ENCODE measurements at places on chromosomes 13 and 19.

DNA sequence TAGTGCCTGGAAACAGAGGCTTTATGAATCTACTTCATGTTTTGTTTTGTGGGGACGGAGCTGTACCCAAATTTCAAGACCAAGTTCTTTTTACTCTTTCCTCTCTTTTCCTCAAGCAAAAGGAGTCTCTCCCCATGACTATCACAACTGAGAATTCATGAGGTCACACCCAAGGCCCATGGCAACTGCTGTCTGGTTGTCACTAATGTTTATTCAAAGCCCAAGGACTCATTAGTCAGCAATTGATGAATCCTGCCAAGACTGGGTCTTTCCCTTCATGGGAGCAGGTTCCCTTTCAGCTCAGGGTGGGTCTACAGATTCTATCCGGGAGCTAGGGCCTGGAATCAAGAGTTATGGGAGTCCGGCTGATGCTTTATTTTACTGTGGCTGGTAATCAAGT lies 441.5 kb upstream of the PCDH20 start:
- DNase-seq: no peak

DNA sequence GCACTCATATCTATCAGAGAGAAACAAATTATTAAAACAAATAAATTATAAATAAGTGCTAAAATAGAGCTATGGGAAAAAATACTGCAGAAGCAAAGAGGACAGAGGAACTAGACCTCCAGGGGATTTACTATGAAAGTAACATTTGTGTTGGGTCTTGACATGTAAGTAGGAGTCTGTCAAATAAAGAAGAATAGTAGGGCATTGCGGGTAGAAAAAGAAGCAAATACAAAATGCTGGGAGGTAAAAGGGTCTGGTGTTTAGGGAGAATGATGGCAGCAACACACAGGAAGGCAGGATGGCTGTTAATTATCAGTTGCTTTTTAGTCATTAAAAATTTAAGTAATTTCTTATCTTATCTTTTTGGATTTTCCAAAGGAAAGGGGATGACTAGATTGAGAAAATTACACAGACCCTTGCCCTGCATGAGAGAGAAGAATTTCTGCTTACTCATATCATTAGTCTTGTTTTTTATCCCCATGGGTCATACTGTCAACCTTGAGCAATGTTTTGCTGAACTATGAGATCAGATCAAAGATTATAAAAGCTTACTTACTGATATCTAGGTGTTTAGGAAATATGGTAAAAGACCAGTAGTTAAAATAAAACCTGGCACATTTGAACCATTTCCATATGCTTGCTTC lies 472.7 kb downstream of the DIAPH3 start:
- no peak for DNase-seq

DNA sequence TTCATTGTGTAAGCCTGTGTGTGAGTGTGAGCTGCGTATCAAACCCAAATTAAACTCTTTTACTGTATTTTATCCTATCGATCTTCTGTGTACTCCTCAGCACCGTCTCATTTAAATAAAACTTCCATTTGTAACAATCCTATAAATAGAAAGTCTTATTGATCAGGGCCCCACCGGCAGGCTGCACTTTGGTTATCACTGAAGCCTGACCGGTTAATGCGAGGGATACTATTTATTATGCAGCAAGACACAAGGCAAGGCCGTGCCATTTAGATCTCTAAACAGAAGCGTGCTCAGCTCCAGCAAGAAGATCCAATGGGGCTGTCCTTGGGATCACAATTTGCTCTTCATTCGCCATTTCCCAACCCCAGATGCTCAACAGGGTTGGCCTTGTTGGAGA lies 252.6 kb upstream of the TSHZ3 start:
- no peak for DNase-seq

DNA sequence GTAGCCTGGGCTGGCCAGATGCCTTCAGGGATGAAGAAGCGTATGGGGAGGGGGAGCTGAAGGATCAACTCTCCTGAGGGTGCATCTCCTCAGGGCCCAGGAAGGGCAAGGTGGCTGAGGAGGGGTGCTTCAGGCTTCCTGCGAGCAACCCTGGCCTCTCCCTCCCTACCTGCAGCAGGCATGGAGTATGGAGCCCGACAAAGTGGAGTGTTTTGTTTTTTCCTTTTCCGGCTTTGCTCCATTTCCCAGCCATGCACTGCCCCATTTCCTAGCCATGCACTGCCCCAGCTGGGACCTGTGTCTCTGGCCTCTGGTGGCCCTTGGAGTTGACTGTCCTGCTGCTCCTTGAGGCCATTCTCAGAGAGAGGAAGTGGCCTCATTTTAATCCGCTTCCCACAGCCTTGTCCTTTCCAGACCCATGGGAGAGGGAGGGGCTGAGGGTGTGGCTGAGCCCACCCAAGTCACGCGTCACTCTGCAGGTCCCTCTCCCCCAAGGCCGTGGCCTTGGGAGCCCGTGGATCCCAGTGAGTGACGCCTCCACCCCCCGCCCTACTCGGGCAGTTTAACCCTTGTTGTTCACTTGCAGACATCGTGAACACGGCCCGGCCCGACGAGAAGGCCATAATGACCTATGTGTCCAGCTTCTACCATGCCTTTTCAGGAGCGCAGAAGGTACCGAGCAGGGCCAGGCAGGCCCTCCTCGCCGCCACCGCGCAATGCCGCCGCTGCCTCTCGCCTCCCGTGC lies 34.4 kb downstream of the CAPN12 start:
- no peak for DNase-seq

- no peak for DNase-seq
These were observed 38.4 kb upstream of the RCBTB2 start for GRCh38 chr13:48571126-48571913.

- no peak for DNase-seq
These were observed 94.7 kb upstream of the RAP2A start for GRCh38 chr13:97339019-97339987.

DNA sequence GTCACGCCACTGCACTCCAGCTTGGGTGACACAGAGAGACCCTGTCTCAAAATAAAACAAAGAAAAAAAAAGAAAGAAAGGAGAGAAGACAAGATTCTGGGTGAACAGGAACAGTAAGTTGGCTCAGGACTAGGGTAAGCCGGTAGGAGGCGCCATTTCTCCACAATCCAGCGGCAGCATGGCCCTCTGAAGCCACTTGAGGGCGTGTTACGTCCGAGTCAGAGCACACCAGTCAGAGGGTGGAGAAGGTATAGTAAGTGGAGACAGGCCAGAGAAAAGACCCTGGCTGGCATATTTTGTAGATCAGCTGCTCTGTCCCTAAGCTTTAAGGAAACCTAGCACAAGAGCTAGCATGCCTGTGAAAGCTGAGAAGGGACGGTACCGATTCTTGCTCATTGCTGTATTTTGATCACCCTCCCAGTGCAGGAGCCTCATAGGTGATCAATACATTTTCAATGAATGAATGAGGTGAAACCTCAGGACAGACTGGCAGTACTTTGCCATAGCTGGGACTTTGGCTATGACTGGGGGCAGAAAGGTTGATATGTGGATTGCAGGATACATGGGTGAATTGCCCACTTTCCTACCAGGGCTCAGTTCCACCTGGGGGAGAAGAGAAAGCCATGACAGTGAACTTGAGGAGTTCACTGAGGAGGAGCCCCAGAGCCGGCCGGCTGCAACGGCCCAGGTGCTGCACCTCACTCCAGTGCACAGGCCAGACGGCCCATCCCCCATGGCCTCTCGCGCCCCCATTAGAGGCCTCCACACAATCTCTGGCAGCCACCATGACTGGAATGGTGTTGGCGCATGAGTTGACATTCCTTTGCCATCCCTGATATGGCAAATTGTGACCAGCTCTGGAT lies 23.5 kb downstream of the POU2F2 start:
- DNase-seq: no peak

- DNase-seq: no peak
These were observed 89.6 kb downstream of the LMO7 start for GRCh38 chr13:75725736-75726135.

- DNase-seq: no peak
These were observed 18.7 kb upstream of the CEACAM1 start for GRCh38 chr19:42546831-42547500.

- no peak for DNase-seq
These were observed 6.5 kb downstream of the MEIOSIN start for GRCh38 chr19:45739498-45740439.

GRCh38 chr13:113539176-113539575 lies 45.4 kb upstream of the TFDP1 start:
- no peak for DNase-seq

- no peak for DNase-seq
These were observed 28.6 kb downstream of the ZNF557 start for GRCh38 chr19:7098096-7098495.

DNA sequence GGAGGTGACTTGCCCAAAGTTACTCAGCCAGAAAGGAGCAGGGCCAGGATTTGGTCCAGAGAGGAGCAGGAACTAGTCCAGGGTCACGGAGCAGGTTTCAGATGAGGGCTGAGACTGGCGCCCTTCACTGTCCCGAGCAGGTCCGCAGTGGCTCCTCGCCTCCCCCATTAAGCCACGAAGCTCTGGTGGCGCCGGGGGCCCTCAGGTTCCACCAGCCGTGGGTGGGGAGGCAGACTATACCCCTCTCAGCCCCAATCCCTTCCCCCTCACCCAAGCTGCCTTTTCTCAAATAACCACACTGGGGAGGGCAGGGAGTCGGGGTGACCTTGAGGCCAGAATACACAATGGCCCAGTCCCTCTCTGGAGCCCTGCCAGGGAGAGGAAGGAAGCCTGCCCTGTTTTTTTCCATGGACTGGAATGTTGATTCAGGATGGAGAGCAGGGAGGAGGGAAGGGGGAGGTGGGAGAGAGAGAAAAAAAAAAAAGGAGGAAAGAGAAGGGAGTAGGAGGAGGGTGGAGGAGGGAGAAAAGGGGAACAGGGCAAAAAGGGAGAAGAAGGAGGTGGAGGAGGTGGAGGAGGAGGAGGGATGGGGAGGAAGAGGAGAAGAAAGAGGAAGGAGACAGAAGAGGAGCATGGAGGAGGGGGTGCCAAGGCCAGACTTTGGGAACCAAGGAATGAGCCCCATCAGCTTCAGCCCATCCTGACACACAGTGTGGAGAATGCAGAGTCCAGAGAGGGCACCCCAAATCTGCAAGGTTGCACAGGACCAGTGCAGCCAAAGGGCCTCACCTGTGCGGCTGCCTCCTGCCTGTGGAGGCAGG lies 19.7 kb downstream of the CEACAM16 start:
- peak; percentile 80 for DNase-seq

GRCh38 chr13:82661126-82661525 lies 1221.1 kb downstream of the SLITRK1 start:
- no peak for DNase-seq

DNA sequence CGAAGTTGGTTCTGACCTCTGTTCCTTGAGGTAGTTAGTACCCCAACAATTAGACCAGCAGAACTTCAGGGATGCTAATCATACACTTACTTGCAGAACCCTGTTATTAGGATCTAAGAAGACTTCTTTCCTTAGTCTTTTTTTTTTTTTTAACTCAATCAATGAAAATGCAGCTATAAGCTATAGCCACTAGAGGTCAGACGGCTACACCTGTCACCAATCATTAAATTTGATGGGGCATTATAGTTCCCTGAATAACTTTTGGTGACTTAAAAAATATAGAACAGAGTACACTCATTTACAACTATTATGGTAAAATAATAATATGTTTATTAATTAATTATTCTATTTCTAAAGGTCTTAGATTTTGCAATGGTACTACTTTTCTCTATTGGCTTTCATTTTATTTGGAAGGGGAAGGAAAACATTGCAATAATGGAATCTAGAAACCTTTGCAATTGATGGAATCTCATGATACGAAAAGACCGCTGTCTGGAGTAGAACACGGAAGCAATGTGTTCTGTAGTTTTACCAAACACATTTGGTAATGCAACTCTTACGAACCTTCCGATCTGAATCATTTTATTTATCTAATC lies 483.2 kb downstream of the DIAPH3 start:
- no peak for DNase-seq

DNA sequence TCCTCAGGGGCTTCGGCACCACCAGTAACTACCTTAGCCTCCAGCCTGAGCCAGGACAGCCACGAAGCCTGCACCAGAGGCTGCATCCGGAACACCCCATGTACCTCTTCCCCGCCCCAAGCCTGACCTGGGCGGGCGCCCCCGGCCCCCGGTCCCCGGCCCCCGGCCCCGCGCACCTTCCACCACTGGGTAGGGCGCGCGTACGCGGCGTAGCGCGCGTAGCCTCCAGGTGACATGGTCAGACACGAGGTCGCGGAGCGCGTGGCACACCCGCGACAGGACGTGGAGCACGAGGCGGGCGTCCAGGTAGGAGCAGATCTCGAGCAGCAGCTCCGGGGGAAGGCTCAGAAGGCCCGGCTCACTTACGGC lies 450 bp downstream of the FBXW9 start:
- no peak for DNase-seq

DNA sequence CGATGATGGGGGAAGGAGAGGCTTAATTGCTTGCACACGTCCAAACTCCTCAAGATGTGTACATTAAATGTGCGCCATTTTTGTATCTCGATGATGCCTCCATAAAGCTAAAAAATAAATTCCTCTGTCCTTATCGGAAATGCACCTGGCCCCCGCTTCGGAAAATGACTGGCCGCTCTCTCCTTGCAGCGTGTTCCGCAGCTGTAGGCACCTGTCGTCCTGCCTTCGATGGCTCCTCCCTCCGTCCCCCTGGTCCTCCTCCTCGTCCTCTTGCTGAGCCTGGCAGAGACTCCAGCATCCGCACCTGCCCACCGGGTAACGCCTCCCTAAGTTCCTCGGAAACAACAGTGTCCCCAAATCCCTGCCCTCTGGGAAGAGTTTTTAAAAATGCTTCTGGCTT lies 1.1 kb downstream of the GALP start:
- no peak for DNase-seq

- DNase-seq: no peak
These were observed 2.4 kb upstream of the CYTH2 start for GRCh38 chr19:48466561-48467325.

DNA sequence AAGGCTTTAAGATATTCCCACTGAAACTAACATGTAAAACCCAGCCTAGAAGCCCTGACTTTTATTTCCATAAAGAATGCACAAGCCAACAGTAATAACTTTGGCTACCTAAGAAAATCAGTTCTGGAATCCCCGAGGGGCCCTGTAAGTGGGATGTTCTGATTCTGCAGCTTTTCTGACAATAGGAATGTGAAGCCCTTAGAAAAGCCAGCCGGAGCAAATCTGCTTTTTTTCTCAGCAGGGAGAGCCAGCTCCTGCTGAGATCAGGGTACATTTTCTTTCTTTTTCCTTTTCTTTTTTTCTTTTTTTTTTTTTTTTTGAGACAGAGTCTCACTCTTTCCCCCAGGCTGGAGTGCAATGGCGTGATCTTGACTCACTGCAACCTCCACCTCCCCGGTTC lies 8.0 kb upstream of the GARRE1 start:
- DNase-seq: no peak

- no peak for DNase-seq
These were observed 10.1 kb downstream of the COG3 start for GRCh38 chr13:45474584-45475454.

Data from iPS DF 6.9 (cell line).